ENCODE measurements at places on chromosomes 5 and 9.

DNA sequence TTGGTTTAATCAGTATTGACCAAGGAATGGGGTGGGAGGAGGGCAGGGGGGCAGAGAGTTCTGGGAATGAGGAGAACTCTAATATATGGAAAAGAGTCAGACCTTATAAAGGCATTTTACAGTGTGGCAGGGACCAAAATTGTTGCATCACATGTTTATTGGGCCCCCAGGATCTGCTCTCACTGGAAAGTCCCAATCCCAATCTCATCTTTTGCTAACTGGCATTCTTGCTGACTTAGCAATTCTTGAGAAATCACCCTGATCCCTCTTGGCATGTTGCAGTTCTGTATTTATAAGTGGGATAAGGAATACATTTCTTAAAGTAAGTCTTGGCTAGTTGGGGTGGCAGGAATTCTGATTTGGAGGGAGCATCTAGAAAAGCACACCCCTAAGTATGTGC, 104.4 kb upstream of the CXCL14 start:
- DNase-seq, result no peak

GRCh38 chr5:124130816-124131215, 615.6 kb downstream of the ZNF608 start:
- no peak for DNase-seq

DNA sequence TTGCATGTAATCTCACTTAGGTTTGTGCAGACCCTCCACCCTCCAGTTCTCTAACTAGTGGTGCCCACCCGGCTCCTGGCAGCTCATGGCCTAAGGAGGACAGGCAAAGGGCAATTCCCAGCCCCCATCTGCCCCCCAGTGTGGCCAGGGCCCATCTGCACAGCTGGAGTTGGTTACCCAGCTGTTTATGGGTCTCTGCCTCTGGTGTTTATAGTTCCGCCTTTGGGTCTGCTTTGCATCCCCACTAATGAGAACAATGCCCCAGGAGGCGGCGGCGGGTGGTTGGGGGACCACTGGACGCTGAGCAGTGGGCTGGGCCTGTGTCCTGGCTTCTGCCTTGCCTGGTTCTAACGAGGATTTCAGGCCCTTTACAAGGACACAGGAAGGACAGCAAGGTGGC, 62.4 kb downstream of the NDST1 start:
- DNase-seq, result no peak

DNA sequence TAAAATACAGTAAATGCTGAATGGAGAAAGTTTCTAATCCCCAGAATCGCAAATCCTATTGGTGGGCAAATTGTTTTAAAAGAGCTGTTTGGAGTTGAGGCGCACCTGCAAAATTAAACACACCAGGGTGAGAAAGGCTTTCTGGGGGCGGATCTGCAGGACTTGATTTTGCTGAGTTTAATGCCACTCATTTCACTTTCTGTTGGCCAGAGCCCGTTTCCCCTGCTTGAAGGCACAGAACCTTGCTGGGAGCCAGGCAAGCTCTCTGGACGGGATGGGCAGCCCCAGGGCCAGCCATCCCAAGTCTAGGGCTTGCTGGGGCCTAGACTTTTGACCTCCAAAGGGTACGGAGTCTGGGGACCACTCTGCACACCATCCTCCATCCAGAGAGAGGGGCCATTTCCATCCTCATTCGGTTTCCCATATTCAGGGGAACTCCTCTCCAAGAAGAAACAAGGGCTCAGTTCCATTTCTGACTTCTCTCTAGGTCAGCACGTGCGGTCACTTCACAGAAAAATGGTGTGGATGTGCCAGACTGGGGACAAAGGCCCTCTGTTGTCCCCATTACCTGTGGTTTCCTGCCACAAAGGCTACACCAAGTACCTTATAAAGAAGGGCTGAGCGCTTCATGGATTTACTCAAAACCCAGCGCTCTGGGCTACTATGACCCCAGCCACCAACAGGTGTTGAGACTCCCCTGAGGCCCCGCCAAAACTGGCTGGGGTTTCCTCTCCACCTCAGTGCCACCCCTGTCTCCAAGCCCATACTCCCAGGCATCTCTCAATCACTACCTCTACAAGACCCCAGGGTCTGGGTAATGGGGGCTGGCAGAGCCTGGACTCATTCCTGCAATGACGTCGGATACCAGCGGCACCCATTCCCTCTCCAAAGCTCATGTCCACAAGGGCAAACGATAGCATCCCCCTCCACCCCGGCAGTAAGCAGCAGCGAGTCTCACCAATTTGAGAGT, 170.0 kb downstream of the AUH start:
- no peak for DNase-seq

DNA sequence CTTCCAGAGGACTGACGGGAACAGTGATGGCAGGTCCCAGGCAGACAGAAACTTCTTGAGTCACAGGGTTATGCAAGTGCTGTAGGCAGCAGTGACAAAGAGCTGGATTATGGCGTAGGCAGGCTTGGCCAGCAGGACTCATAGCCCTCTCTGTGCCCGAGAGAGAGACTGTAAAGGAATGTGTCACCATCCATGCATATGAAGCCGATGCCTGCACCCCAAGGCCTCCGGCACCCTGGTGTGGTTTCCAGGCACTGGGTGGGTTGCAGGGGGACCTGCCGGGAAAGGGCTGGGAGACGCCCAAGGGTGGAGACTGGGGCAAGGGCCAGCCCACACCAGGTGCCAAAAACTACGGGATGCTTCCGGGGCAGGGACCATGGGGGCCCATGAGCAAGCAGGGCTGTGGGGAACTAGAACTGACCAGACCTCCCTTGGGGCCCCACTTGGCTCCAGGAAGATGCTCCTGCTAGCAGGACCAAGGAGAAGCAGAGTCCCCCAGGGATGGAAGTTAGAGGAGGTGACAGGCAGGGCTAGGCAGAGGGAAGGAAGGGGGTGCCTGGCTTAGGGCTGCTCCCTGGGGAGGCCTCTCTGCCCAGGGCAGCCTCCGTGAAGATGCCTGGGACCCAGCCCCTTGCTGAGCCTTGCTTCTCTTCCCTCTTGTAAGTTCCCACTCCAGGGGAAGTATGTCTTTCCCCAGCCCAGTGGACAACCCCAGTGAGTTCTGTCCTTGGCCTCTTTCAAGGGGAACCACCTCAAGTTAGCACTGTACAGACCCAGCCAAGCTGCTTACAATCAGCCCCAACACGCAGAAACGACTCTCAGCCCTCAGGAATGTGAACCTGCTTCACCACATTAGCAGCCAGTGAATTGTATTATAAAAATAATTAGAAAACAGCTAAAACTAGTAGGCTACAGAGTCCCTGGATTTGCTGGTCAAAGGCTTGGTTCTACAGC, 10.5 kb upstream of the IPPK start:
- no peak for DNase-seq

GRCh38 chr9:17744786-17745185, 165.9 kb downstream of the SH3GL2 start:
- DNase-seq, result no peak

GRCh38 chr5:177537389-177538361, 16.7 kb downstream of the FAM193B start:
- no peak for DNase-seq

- DNase-seq, result no peak
Observed at GRCh38 chr5:119930490-119930889, 301.1 kb downstream of the FAM170A start.

DNA sequence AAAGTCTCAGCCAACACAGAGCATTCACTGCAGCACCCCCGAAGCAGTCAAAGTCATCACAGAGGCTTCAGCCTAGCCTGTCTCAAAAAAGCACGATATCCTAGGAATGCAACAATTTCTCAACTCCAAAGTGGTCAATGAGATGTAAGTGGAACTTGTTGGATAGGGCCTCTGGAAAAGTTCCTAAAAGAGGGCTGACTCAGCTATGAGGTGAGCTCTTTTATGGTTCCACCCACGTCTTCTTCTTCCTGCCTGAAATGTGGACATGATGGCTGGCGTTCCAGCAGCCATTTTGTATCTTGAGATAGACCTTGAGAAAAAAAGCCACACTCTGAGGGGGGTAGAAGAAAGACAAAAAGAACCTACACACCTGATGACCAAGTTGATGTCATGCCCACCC, 32.5 kb upstream of the TRIO start:
- no peak for DNase-seq

DNA sequence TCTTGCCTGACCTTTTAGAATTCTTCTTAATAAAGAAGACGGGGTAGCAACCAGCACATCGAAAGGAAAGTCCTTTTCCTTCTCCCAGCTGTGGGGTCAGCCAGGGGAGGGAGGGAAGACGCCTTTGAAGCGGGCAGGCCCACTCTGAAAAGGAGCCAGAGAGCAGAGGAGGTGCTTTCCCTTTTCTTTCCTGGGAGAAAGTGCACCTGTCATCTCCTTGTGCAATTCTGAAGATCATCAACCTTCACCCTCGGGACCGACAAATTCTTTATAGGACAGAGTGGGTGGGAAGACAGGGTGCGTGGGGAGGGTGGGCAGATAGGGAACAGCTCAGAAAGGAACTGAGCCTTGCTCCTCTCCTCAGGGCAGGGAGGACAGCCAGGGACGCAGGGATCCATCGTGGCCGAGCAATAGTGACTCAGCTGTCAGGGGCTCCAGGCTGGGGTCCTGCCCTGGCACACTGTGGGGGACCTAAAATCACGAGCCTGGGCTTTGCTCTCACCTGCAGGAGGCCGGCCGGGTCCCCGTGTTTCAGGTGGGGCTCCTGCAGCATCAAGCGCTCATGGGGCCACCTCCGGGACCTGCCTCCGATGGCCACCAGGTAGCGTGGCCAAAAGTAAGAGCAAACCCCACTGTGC, 141.0 kb downstream of the OLFM1 start:
- DNase-seq, result no peak

- DNase-seq, result no peak
Observed at GRCh38 chr9:136625101-136626065, 37.3 kb upstream of the EGFL7 start.

DNA sequence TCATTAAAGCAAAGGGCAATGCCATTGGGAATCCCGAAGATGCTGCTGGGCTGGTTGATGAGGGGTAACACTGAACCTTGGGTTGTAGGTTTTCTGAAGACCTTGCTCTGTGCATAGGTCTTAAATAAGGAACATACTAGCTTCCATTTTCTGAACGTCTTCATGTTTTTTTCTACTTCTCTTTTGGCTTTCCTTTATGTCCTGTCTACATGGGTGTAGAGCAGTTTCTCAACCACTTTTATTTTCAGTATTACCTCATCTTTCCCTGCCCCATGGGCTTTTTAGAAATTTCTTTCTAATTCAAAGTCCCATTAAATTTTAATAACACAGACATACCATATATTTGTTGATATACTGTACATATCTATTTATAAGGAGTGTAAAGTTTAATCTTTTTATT, at the start of gene IFNA14:
TSS of gene IFNA14 (minus strand) at position 95 of the 400 bp plus-strand sequence. CDS start at position 25, 70 bp downstream.
- no peak for DNase-seq

DNA sequence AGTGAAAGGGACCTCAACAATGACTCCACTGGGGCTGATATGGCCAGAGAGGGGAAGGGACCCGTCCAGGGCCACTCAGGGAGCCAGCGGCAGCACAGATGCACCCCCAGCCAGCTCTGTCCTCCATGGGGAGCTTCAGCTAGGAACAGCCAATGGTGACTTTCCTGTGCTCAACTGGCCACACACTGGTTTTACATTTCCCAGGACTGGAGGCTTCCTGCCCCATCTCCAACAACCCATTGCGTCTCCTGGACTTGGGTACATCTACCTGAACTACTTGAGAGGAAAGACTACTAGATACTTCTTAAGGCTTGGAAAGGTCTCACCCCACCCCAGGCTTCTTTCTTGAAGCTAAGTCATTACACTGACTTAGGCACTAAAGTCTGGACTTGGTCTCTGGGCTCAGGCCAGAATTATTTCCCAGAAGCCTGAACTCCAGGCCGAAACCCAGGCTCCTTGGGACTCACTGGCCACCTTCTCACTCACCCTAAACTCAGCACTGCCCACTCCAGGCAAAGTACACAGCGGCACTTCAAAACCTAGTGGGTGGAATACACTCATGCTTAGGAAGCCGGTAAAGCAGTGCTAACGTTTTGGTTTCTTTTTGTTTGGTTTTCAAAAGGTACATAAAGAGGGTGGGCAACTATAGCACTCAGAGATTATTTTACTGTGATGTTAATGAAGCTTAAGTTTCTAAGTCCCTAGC, 1.5 kb downstream of the IGFBPL1 start:
- no peak for DNase-seq

GRCh38 chr5:15233566-15233965, 266.4 kb upstream of the FBXL7 start:
- DNase-seq, result no peak

DNA sequence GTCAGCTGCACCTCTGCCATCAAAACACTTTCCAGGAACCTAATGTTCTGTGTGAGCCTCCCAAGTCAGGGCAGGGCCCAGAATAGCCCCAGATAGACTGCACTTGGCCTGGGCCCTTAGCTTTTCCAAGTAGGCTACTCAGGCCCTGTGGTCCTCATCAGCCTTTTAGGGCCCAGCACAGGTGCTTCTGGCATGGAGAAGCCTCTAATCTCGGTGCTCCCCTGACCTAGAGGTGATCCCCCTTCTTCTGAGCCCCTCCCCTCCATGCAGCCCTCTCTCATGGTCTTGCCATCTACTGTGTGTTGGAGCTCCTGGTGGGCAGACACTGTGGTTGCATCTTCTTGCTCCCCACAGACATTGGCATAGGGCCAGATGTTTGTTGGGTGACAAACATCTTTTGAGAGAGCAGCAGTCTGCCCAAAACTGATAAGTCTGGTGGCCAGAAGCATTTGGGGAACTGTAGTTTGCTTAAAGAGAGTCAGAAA, 28.1 kb downstream of the FRMPD1 start:
- DNase-seq, result no peak

DNA sequence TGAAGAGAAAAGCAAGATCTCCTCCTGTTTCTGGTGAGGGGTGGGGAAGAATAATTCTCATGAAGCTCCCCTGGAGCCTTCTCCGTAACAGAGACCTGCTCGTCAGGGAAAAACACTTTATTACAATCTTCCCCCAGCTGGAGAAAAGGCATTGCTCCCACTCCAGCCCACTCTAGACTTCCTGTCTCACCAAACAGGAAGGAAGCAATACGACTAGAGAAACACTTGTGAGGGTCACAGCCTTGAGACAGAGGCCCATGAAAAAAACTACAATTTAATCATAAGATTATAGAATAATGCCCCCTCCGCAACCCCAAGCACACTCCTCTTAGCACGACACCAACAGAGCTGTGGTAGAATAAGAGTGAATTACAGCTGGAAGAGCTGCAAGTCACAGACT, 197.2 kb upstream of the S1PR3 start:
- DNase-seq, result no peak

GRCh38 chr5:3185488-3185887, 410.1 kb upstream of the IRX1 start:
- DNase-seq, result no peak

- no peak for DNase-seq
Observed at GRCh38 chr9:95598236-95598635, 81.5 kb upstream of the PTCH1 start.

- no peak for DNase-seq
Observed at GRCh38 chr5:74594137-74595040, 46.1 kb downstream of the ENC1 start.

GRCh38 chr5:84436866-84437265, 52.2 kb upstream of the EDIL3 start:
- DNase-seq, result no peak

DNA sequence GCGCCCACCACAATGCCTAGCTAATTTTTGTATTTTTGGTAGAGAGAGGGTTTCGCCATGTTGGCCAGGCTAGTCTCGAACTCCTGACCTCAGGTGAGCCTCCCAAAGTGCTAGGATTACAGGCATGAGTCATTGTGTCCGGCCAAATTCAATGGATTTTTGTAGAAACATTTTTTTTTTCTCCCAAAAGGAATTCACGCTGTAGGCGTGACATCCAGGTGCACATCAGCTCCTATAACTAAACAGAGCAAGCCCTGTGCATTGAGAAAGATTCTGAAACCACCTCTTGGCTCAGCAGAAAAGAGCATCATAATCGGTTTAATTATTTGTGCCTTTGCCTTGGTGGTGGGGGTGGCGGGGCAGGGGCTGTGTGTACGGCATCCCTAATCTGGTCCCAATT, 32.9 kb upstream of the DAB2IP start:
- DNase-seq, result no peak
